ENCODE measurements at places on chromosomes 13 and 19.

GRCh38 chr13:28499609-28500008 lies 4.7 kb upstream of the FLT1 start:
- DNase-seq, result peak; percentile 59

DNA sequence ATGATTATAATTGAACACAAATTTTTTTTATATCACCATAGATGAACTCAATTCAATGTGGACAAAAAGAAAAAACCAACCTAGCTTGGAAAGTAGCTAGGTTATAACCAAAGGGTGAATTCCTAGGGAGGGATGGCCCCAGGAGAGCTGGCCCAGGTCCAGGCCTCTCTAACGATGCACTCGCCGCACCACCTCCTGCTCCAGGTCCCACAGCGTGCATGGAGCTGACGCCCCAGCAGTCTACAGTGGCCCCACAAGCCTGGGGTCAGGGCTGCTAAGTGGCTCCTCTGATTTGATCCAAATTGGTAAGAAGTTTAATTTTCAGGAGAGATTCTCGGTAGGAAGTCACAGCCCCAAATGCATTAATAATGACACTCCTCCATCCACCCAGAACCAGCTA lies 48.8 kb downstream of the TSHZ3 start:
- no peak for DNase-seq

DNA sequence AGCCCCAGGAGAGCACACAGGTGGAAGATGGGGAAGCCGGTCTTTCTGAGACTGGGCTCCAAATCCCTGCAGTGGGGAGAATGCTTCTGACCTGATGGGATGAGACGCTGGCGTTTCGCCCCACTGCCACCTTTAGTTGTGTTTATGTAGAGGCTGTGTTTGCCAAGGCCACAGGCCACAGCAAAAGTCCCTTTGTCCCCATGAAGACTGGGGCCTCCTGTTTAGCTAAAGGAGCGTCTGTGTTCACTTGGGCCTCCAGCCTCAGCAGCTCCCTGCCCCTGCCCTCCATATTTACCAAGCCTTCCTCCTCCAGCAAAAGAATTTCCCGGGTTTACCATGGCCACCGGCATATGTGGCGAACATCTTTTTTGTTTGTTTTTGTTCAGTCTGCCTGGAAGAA lies 10.4 kb upstream of the KLK14 start:
- no peak for DNase-seq

GRCh38 chr19:18329035-18329376 lies 6.1 kb upstream of the LSM4 start:
- DNase-seq, result no peak

DNA sequence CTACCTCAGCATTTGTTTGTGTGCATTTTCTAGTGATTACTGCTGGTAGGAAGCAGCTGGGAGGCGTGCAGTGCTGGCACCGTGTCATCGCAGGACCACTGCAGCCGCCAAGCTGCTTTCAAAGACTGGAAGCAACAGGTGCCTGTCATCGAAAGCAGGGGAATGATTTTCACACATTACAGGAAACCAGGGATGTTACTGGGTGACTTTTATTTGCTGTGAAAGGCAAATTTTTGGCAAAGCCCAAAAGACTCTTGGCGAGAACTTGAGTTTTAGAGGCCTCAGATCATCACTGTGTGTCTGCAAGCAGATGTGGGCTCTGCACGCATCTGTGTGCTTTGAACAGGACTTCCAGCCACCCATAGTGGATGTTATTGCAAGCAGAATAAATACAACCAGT lies 176.4 kb downstream of the FLT1 start:
- no peak for DNase-seq

DNA sequence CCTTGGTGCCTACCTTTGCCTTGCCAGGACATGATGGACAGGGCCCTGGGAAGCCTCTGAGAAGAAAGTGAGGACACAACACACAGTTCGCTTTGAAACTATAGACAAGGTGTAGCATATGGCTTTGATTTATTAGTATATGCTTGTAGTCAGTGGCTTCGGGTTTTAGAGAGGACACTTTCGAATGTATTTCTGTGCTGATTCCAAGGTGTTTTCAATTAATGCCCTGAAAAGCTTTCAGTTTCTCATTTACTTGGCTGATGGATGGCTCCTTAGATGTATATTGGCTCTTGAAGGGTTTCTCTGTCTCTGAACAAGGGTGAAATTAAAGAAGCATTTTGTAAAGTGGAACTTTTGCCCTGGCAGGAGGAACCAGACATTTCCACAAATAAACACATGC lies 106.9 kb downstream of the POSTN start:
- DNase-seq, result peak; percentile 64

DNA sequence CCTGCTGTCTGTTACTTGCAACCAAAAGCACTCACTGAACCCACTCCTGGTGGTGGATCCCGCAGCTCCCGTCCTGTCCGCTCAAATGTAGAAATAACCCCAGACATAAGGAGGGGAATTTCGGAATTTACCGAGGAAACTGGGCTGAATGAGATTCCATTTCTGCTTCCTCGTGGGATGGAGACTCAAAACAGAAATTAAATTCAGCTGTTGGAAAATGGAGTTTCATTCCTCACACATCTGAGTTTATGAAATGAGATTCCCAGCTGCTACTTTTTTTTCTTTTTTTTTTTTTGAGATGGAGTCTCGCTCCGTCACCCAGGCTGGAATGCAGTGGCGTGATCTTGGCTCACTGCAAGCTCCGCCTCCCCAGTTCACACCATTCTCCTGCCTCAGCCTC lies 44.3 kb downstream of the COLGALT1 start:
- DNase-seq, result peak; percentile 14

GRCh38 chr13:111902726-111903125 lies 164.2 kb upstream of the SOX1 start:
- DNase-seq, result no peak

GRCh38 chr19:51091895-51092873 lies 9.5 kb upstream of the KLK14 start:
- no peak for DNase-seq

DNA sequence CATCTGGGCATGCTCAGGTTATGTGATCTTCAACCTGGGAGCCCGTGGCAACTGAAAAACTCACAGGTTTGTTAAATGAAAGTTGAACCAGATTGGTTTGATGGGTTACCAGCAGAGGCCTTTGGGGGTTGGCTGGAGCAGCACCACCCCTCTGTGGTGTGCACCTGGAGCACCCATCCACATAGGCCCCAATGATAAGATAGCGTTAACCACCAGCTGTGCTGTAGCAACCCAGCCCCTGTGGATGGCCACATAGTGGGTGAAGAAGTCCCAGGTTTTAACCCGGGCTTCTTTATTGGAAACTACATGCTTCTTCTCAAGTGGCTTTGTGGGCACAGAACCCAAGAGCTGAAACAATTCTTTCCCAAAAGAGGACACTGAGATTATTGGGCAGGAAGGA lies 22.6 kb upstream of the MTIF3 start:
- DNase-seq, result no peak

- DNase-seq, result peak; percentile 37
Observed at GRCh38 chr19:36604656-36605100, 435 bp upstream of the ZNF382 start.

GRCh38 chr19:8577247-8577646 lies at the start of gene MYO1F:
Gene MYO1F (minus strand): TSS chr19:8577442. CDS start chr19:8577309, 133 bp downstream.
- DNase-seq, result no peak

GRCh38 chr19:41303954-41304353 lies 6.0 kb upstream of the CCDC97 start:
- no peak for DNase-seq

Data from fibroblast of skin of right biceps (primary cell).